ENCODE measurements at places on chromosomes 4 and X.

- no peak for DNase-seq
These were observed 18.4 kb upstream of the CWH43 start for GRCh38 chr4:48967631-48968030.

DNA sequence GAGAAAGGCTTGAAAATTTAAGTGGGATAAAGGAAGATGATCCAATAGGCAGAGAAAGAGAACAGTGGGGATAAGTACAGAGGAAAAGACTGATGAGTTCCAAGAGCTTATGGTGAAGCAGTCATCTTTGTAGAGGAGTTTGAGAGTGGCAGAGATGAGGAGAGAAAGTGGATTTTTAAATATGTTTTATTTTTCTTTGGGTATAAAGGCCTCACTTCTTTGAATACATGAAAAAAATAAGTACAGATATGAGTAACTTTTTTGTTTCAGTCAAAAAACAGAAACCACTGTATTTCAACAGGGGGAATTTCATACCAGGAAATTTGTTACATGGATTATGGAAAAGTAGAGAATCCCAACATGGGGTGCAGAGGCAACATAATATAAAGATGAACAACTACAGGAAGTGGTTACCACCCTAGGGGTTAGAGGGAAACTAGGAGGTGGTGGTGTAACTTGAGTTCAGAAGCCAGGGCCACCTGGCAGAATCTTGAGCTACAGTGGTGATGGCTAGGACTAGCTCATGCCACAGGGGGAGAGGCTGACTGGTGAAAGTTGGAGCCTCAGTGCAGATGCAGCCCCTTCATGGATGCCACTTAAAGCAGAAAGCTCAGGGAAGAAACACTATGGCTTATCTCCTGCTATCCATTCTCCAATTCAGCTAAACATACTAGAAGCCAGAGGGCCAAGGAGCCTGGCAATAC, 3.4 kb upstream of the CYBB start:
- no peak for DNase-seq

DNA sequence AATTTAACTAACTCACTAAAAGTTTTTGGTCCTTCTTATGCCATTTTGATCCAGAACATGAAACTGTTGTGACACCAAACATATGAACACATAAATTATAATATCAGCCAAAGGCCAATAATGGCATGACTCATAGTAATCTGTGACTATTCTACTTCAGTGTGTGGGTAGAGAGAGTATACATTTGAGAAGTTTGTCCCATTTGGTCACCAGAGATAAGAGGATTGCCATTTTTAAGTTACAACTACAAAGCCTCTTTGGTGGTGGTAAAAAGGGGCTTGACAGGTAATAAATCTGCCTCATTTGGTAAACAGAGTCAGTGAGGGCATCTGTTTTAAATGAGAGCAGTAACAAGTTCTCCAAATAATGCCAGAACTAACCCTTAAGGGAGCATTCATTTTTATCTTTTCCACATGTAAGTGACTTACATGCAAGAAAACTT, 117.9 kb downstream of the TBC1D19 start:
- DNase-seq = no peak

DNA sequence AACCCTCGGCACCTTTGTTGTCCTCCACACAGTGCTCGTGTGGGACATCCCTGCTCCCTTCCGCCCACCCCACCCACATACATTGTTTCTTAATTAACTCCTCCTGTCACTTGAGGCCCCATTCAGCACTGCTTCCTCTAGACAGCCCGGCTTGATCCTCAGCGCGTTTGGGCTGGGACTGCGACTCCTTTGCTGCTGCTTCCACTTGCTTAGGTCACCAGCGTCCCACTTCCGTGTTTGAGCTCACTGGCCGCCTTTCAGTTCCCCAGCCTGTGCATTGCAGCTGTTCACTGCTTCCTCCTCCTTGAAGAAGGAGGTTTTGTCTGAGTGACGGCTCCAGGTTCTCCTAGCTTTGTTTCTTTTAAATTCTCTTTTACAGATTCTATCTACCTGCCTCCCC, 16.1 kb downstream of the RNF4 start:
- no peak for DNase-seq

DNA sequence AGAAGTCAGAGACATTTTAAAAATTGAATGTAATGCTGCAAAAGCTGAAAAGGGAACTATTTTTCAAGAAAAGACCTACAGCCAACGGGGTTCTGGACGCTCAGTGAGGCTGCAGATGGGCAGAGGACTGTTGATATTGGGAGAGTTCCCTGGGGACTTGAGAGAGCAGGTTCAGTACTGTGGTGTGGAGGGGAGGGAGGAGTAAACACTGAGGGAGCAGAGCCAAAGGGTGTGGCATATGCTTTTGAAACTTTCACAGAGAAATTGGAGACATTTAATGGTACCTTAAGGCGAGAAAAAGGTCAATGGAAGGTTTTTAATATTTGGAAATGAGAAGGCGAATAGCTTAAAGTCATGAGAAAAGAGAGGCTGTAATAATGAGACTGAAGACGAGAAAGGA, 62.2 kb upstream of the GPM6A start:
- no peak for DNase-seq

DNA sequence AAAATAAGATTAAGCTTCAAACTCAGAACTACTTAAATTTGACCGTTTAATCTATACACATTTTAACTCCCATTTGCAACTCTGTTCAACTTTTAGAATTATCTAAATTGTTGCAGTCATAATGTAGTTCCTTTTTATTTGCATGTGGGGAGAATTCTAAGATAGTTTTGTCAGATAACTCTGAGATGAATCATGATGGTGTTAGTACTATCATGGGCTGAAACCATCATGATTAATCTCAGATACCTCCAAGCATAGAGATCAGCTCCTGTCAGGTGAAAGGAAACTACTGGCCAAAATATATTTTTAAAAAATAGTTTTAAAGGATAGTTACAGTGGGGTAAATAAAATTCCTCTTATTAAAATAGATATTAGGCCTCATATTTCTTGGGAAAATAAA, 39.0 kb downstream of the FBXO8 start:
- no peak for DNase-seq
